ENCODE measurements at places on chromosomes 6 and 20.

- DNase-seq: no peak
Measured at GRCh38 chr6:45584127-45584526, 206.4 kb upstream of the SUPT3H start.

- DNase-seq: no peak
Measured at GRCh38 chr6:90351696-90352095, 55.1 kb upstream of the BACH2 start.

DNA sequence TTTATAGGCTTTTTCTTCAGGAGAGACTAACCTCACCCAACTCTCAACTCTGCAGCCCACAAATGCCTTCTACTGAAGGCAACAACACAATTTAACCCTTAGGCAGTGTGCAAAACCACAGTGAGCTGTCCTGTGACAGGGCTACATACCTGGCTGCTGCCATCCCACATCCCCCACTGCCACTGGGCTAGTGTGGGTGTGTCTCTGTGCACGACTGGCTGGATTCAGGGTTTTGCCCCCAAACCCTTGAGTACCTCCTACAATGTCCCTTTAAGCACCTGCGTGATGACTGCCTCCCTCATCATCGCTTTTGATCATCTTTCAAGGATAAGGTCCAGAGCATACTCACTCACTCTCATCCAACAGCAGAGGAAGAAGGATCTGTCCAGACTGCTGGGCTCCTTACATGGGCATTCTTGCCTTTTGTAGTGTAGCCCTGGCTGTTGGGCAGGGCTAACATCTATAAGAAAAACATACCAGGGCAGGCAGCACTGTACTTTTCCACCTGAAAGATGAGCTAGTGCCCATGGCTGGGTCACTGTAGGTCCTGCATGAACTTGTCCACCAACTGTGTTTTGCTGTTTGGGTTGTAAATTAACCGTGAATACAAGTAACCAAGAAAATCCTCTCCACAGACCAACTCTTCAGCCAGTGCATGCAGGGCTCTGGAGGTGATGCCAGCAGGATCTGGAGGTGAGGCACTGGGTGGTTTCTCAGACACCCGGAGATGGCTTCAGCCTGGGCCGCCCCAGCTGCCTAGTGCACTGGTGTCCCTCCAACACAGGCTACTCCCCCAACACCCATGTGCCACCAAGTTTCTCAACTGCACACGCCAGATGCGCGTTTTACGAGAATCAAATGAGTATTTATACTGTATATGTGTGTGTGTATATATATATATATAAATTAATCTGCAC, 45.2 kb downstream of the PLCG1 start:
- peak; percentile 38 for DNase-seq

GRCh38 chr6:32382757-32383420, 11.2 kb upstream of the TSBP1 start:
- DNase-seq: no peak

DNA sequence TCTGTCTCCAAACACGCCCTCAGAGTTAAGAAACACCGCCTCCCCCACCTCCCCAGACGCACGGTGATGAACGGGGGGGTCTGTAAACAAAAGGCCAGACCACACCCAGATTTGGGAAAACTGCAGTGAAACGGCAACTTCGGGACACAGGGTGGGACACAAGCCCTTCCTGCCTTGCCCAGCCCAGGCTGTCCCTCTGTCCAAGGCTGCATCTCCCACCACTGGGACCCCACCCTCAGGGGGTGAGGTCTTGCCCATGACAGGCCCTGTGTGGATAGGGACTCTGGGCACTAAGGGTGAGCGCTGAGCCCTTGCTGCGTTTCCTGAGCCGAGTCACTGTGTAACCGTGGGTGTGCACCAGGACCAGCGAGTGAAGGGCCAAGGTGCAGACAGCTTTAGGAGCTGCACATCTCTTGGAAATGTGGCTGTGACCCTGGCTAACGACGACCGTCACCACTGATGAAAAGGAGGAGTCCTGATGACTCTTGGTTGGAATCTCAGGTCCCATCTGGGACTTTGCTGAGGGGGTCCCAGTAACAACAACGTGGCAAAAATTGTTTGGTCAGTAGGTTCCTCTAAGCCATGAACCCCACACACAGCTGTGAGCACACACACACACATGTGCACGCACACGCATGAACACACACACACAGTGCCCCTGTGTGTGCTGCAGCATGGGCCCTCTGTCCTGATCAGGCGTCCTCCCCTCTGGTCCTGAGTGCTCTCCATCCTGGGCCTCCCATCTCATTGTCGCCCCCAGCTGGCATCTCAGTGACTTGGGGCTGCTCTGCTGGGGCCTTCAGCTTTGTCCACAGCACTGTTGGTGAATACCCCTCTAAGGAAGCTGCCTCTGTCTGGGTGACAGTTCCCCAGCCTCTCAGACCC, 100.6 kb downstream of the RAMACL start:
- no peak for DNase-seq

DNA sequence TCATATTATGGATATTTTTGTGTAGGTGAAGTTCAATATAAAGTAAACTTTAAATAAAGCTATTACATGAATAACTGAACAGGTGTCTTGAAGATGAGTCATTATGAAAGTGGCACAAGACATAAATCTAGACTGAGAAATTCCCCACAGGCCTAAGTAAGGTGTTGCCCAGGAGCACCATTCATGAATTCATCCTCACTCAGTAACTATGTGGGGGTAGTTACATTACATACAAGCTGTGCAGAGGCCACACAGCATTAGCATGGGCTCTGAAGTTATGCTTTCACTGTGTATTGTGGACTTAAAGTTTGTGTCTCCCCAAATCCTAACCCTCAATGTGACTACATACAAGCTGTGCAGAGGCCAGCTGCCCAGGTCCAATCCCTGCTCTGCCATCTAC, 65.9 kb downstream of the BCAS1 start:
- DNase-seq: peak; percentile 1

DNA sequence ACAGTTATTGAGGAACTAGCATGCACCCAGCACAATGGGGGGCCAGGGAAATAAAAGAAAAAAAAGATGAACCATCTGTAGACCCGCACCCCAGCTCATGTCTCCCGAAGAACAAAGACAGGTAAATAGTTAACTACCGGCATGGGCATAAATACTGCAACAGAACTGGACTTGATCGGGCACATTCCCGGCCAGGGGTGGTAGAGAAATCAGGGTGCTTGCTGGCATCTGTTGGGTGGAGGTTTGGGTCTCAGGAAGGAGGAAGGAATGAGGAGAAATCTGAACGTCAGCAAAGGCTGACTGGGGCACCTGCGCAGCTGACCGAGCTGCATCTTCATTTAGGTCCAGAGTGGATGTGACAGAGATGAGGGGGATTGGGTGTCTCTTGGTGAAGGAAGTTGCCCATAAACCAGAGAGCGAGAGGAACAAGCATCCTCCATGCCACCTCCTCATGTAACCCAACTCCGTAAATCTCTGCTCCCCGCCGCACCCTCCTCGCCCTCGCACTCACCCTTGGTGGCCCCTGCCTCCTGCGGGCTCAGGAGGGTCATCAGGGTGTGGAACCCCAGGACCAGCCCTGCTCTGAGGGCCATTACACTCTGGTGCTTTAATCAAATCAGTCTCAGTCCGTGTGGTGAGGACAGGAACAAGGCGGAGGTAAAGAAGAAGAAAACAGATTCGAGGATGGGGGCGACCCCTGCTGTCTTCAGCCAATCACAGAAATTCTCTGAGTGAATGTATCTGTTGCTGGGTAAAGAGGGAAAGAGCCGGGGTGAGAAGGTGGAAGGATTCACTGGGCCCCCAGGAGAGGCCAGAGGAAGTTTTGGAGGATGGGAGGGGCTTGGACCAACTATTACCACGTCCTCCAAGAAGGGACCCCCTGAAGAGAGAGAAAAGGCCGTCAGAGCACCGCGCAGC, at the start of gene HLA-DOA:
Gene HLA-DOA, minus strand, starts transcription at position 648 of the 918 bp plus-strand sequence.
- DNase-seq: no peak

DNA sequence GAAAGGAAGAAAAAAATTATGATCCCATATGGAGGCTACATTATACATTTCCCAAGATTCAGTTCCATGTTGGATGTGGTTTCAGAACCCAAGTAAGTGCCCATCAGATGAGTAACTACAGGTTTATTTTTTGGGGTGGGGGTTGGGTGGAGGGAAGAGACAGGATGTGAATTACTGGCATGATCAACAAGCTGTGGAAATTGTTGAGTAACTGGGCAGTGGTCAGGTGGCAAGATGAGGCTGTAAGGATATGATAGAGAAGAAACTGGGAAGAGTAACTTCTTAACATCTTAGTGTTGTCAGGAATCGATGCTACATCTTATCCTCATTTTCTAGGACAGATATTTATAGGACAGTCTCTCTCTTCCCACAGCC, 153.5 kb downstream of the CFAP61 start:
- DNase-seq: no peak

DNA sequence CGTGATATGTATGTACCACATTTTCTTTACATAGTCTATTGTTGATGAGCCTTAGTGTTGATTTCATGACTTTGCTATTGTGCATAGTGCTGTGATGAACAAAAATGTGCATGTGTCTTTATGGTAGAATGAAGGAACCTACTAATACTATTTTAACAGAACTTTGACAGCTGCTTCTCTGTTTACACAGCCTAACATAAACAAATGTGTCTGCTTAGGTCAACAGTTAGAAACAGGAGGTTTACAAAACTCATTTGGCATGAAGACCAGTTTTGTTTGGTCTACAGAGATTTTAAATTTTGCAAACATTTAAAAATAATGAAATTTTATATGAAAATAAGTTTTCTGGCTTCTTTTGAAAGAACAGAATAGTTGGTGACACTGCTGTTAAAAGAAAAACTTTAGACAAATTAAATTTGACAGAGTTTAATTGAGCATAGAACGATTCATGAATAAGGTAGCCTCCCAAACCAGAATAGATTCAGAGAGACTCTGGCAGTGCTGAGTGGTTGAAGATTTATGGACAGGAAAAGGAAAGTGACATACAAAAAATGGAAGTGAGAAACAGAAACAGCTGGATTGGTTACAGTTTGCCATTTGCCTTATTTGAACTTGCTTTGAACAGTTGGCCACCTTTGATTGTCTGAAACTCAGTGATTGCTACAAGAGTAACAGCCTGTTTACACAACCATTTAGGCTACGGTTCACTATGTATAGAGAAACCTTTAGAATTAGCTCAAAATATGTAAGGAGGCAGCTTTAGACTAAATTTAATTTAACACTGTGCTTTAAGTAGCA, 715.8 kb upstream of the HS3ST5 start:
- no peak for DNase-seq

DNA sequence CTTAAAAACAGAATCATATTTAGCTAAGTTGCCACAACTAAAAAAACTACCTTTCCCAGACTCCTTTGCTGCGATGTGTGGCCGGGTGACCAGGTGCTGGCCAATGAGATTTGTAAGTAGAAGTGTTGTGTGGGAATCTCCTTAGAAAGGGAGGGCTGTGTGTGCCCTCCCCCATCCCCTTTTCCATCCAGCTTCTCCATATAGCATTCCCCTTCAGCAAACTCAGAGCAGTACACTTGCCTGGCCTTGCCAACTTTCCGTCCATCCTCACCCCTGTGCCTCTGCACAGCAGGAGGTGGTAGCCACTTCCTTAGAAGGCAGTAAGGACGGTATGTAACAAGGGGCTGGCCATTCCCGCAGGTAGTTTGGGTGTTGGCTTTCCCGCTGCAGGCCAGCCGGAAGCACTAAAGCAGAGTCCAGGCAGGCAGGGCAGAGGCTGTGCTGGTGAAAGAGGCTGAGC, 22.3 kb upstream of the KCNK16 start:
- DNase-seq: no peak

DNA sequence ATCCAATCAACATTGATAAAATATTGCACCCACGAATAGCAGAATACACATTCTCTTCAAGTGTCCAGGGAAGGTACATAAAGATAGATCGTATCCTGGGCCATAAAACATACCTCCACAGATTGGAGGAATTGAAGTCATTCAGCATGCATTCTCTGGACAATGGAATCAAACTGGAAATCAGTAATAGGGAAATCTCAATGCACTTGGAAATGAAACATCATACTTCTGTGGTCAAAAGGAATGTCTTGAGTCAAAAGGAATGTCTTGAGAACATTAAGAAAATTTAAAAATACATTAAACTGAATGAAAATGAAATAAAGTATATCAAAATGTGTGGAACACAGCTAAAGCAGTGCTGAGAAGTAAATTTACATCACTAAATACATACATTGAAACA, 138.8 kb downstream of the TFAP2A start:
- peak; percentile 48 for DNase-seq

DNA sequence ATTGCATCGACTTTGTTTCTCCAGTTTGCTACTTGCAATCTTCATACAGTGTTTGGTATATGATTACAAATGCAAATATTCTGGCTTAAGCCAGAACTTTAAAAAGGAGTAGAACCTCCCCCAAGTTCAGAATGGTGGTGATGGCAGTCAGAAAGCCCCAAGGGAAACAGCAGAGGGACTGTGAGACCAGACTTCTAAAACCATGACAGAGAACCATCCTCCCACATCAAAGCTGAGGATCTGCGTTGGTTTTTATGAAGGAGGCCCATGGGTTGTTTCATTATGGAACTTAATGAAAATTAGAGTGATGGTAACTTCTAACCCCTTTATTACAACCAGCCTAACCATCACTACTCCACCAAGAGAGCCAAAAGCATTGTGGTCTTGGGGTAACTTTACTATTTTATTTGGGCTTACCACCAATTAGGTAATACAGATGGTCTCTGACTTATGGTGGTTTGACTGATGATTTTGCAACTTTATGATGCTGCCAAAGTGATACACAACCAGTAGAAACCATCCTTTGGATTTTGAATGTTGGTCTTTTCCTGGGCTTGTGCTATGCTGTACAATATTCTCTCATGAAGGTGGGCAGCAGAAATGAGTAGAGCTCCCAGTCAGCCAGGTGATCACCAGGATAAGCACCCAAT, 10.9 kb upstream of the MRS2 start:
- no peak for DNase-seq

DNA sequence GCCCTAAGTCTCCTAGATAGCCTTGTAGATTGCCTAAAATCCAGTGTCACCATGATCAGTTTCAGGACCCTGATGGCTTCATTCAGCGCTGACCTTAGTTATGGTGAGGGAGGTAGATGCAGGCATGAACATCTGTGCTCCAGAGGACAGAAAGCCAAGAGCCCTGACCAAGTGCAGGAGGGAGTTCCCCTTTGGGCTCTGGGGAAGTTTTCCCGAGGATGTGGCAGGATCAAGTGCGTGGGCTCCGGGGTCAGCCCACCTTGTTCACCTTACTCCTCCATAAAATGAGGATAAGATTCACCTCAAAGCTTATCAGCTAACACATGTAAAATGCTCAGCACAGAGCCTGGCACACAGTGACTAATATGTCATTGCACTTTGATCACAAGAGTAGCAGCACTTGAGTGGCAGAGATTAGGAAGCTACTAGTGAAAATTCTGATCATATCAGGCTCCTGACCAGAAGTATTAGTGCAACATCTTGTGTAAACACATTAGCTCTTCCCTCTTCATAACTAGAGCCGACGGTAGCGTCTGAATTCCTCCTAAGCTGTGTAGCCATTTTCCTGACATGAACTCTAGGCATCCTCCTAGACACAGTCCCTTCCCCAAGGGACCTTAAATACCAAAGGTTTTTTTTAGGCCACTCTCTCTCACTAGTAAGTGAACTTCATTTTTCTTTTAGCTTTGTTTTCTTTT, 125.2 kb downstream of the SULF2 start:
- DNase-seq: no peak

DNA sequence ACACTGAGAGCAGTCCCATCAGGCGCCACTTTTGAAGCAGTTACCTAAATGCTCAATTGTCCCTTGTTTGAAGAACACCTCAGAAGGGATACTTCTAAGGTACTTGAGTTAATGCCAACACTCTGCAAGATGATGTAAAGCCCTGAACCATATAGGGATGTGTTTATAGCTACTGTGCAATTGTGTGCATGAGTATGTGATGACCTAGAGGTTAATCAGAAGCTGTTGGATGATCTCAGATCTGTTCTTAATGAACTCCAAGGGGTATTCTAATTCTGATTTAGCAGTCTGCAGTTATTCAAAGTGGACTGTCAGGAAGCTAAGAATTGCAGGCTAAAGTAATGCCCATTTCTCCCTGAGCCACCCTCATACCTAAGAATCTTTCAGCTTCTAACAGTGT, 158.3 kb downstream of the TMEM242 start:
- DNase-seq: peak; percentile 29
